CD4-positive, alpha-beta T cell treated with Interleukin-4 for 4 hours (primary cell): ENCODE measurements at places on chromosomes 4 and X.

- no peak for DNase-seq
Measured at GRCh38 chr4:127145006-127145540, 487.7 kb upstream of the INTU start.

- DNase-seq: no peak
Measured at GRCh38 chr4:77819404-77819842, 255 bp upstream of the CNOT6L start.

DNA sequence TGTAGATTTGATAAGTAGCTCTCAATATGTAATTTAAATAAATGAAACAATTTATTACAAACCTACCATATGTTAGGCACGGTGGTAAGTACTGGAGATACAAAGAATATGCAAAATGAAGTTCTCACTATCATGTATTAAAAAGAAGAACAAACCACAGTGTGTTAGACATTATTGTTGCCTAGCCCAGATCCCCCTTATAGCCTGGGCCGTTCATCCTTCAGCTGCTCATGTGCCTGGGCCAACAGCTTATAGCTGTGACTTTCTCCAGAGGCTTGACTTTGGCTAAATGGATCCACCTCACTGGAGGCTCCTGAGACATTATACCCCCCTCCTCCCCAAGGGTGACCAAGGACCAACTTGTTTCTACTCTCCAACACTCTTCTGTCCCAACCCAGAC is 29.8 kb upstream of the CCNG2 start:
- no peak for DNase-seq

GRCh38 chr4:112759313-112759712 is 122.4 kb downstream of the LARP7 start:
- no peak for DNase-seq

GRCh38 chr4:87209696-87210095 is 10.7 kb downstream of the KLHL8 start:
- no peak for DNase-seq

- DNase-seq: no peak
Measured at GRCh38 chr4:30756553-30756952, 36.4 kb downstream of the PCDH7 start.

- peak; percentile 40 for DNase-seq
Measured at GRCh38 chr4:101287324-101287723, 60.0 kb downstream of the PPP3CA start.

DNA sequence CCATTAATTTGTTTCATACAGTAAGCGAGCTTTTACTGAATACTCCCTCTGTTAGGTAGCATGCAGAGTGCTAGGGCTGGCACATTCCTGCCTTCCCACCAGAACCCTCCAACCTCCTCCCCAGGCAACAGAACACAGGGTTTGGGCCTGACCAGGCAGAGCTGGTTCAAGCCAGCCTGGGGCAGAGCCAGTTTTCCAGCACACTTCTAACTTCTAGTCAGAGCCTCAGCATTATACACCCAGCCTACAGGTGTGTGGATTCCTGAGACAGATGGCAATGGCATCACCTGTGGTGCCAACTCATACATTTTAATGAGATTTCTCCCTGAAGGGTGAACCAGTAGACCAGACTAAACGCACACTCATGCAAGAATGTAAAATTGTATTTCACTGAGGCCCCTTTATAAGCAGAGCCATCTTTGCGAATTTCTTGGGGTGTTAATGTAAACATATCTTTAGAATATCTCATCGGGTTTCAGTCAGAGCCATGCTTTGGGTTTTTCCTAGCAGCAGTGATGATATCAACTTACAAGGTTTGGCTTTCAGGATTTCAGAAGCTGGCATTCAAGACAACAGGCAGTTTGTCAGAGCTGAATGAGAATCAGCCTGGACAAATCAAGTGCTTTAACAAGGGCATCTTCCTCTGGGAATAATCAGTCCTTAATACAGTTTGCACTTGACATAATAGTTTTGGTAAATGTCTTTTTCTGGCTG is 92.0 kb downstream of the GATB start:
- DNase-seq: no peak

DNA sequence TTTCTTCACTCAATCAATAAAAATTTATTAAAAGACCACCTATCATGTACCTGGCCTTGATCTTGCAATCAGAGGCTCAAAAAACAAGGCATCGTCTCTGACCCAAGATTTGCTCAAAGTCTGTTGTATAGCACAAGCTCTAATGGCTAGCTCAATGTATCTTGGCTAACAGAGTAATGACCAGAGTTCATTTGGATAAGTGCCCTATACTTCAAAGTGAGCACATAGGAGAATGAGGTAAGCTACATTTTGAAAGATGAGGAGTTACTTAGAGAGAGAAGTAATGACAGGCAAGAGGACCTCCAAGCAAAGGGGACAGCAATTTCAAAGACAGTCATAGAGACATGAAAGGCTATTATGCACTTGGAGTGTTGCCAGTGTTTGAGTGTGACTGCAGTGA is 22.9 kb upstream of the GABRQ start:
- DNase-seq: no peak

- DNase-seq: no peak
Measured at GRCh38 chr4:41572516-41572915, 34.6 kb downstream of the LIMCH1 start.

DNA sequence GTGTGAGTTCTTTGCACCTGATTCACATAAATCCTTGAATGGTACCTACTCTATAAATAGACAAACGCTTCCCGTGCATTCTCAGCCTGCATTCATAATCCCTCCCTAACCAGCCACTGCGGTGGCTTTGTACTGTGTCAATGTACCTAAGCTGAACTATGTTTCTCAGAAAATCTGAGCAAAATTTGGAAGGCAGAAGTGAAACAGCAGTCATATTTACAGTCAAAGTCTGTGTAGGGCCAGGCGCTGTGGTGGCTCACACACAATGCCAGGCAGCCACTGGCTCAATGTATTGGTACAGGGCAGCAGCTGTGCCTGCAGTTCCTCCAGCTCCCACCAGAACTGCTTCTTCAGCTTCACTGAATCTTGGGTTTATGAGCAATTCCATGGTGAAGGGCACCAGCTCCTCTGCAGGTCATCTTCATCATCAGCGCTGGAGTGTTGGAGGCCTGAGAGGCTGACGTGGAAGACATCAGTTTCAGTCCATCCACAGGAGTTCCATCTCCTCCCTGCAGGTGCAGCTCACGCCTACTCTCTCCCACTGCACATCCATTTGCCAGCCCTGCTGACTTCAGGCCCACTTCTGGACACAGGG is 32.3 kb upstream of the IRF2 start:
- DNase-seq: no peak

GRCh38 chr4:6548201-6548881 is 26.6 kb upstream of the MAN2B2 start:
- DNase-seq: no peak

DNA sequence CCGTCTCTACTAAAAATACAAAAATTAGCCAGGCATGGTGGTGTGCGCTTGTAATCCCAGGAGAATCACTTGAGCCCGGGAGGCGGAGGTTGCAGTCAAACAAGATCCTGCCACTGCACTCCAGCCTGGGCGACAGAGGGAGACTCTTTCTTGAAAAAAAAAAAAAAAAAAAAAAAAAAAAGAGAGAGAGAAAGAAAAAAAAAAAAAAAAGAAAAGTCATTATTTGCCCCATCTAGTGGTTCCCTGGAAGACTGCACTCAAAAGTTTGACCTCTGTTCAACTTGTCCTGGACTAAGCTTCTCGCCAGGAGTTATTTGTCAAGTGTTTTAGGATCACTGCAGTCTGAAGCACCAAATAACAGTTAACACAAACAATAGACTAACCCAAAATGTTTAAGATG is 45.3 kb upstream of the KCTD8 start:
- DNase-seq: no peak

GRCh38 chrX:129877401-129877800 is 28.6 kb upstream of the UTP14A start:
- DNase-seq: no peak

- no peak for DNase-seq
Measured at GRCh38 chr4:155008389-155008788, 200.0 kb upstream of the NPY2R start.

GRCh38 chr4:76305971-76306881 is at the start of gene STBD1:
Gene STBD1, plus strand, starts transcription at chr4:76306733. Its CDS starts 37 bp downstream, at chr4:76306770.
- no peak for DNase-seq

DNA sequence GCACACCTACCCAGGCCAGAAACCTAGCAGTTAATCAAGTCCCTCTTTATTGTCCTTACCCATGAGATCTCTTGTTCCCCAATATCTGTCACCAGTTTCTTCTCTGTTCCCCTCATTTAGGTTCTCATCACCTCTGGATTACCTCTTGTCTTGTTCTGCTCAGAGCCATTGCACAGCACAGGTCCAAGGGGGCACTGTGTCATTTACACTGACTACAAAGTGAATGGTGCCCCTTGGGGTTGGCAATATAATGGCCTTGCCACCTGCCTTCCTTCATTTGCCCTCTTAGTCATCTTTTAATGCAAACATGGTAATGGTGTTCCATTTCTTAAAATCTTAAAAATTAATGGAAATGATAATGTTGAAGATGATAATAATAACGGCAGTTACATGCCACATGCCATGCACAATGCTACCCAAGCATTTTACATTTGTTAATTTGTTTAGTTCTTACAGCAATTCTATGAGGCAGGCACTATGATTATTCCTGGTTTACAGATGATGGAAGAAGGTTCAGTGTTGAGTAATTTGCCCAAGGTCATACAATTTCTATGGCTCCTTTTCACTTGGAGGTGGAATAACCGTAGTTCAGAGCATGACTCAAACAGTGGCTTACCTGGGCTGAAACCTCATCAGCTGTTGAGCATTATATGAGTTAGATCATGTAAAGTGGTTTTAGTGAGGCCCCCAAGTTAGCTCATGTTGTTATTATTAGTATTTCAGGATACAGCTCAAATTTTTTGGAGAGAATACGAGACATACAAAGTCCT is 117.9 kb downstream of the RASL11B start:
- no peak for DNase-seq

- no peak for DNase-seq
Measured at GRCh38 chr4:165360041-165360695, 18.6 kb upstream of the CPE start.

- DNase-seq: no peak
Measured at GRCh38 chrX:2712890-2713840, 22.1 kb downstream of the CD99 start.

GRCh38 chrX:133939655-133940302 is 45.6 kb downstream of the GPC3 start:
- no peak for DNase-seq

- DNase-seq: peak; percentile 32
Measured at GRCh38 chrX:118847676-118848075, 24.1 kb downstream of the ZCCHC12 start.

DNA sequence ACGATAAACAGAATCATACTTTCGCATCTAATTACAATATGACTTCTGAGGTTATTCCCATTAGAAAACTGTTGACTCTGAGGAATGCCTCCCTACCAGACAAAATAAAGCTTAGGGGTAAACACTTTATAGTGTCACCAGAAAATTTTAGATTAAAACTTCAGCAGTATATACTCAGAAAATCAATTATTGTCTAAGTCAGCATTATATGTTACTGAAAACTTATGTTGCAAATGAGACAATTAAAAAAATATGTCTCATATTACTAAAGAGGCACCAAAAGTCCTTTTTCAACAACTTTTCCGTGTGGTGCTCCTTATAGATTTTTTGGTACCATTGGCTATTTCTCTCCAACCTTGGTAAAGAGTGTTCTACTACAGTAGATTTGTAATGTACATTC is 91.4 kb downstream of the HMGN5 start:
- DNase-seq: no peak
